Glutamatergic neuron (in vitro differentiated cells): ENCODE measurements at places on chromosomes 1 and 21.

GRCh38 chr1:216723274-216723780, at the start of gene ESRRG:
TSS of gene ESRRG (minus strand) at chr1:216723429. CDS start at chr1:216723299, 130 bp downstream.
- peak; percentile 84 for DNase-seq

GRCh38 chr1:153513666-153514065, 22.1 kb downstream of the S100A6 start:
- DNase-seq: no peak

GRCh38 chr1:87723193-87723592, 394.5 kb downstream of the LMO4 start:
- DNase-seq: no peak

DNA sequence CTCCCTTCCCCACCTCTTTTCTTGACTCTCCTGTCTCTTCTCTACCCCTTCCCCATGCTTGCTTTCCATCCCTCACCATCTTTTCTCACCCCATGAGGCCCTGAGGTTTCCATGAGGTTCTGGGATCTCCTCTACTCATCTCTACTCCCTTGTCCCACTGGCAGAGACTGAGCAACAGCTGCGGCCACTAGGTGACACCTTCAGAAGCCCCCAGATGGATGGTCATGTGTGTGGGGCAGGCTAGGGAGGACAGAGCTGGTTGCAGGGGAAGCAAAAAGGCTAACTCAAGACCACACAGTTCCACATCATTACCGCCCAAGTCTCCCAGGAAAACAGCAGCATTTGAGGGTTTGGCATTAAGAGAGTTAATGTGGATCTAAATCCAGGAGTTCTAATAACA, 45.0 kb downstream of the LRRN2 start:
- no peak for DNase-seq

DNA sequence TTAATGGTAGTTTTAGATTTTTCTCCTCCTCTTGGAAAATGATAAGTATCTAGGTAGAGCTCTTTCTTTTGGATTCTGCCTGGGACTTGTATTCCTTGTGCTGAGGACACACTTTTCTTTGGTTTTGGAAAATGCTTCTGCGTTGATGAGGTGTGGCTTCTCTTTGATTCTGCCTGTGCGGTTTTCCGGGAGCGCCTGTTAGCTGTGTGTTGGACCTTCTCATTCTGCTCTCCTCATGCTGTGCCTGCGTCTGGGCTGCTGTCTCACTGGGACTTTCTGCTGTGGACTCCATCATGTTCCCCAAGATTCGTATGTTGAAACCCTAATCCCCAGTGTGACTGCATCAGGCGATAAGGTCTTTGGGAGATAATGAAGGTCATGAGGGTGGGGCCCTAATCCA, 21.0 kb downstream of the C1orf174 start:
- DNase-seq: no peak

DNA sequence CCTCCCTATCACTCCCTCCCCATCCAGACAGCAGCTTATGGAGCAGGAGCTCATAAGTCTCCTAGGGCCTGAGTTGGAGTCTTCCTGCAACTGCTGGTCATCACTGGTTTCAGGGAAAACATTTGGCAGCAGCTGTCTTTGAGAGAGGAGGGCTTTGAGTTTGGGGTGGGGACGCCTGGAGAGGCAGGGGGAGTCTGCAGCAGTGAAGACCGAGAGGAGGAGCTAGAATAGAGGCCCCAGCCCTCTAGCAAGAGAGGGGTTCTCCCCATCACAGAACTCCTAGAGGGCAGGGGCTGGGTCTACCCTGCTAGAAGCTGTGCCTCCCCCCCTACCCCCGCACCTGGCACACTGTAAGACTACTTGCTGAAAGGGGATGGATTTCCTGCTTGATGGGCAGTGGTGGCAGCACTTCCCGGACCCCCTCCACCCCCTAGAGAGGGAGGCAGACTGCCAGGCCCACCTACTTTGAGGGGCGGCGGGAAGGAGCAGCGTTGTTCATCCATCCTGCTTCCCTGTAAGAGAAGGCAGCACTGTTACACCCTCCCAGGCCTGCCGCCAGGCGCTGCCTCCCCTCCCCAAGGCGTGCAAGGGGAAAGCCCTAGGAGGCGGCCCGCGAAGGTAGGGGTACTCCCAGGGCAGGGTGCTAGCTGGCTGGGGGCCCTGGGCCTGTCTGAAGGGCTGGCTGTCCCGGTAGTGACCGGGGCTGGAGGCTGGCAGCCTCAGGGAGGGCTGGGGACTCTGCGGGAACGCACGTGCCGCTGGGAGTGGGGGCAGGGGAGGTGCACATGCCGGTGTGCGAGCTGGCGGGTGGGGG, 50.4 kb downstream of the RAP1GAP start:
- no peak for DNase-seq

GRCh38 chr1:65429806-65430205, 9.3 kb downstream of the LEPR start:
- DNase-seq: no peak

DNA sequence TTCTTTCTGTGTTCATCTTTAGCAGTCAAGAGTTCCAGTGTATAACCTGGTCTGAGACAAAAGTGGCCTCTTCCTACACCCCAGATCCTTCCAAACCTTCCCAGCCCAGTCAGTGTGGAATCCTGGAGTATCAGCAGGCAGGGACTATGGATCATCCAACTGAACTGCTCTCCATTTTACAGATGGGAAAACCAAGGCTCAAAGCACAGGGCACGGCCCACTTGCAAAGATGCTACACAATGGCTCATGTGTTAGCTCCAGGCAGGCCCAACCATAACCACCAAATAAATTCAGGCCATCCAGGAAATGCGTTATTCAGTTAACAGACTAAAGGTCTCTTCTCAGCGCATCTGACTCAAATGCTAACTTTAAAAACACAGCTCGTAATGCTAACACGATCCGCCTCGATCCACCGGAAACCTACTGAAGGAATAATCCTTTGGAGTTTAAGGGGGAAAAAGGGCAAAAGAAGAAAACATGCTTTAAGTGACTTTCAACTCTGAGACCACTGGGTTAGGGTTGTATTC, 7.1 kb downstream of the GLIS1 start:
- DNase-seq: no peak

GRCh38 chr1:204623894-204624361, 61.6 kb downstream of the LRRN2 start:
- DNase-seq: peak; percentile 54

DNA sequence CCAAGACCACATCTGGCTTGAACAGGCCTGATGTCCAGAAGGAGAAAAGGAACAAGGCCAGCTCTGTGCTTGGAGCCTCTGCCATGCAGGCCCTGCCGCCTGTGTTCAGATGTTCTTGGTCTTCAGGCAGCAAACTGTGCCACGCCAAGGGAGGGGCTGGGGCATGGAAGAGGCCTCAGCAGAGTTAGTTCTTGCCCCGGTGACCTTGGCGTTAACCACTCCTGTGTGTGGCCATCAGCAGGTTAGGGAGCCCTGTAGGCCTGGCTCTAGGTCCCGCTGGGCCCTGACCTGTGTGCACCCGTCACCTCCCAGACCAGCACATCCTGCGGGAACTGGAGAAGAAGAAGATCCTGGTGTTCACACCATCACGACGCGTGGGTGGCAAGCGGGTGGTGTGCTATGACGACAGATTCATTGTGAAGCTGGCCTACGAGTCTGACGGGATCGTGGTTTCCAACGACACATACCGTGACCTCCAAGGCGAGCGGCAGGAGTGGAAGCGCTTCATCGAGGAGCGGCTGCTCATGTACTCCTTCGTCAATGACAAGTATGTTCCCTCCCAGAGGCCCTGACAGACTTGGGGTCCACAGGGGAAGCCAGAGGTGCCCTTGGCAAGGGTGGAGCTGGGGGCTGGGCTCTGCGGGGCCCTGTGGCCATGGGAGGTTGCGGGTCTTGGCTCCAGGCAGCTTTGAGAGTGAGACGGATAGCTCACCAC, 7.1 kb downstream of the ZC3H12A start:
- DNase-seq: no peak

- no peak for DNase-seq
Measured at GRCh38 chr1:73604211-73604610, 593.8 kb downstream of the LRRIQ3 start.

- no peak for DNase-seq
Measured at GRCh38 chr1:228207381-228207810, 448 bp upstream of the OBSCN start.

DNA sequence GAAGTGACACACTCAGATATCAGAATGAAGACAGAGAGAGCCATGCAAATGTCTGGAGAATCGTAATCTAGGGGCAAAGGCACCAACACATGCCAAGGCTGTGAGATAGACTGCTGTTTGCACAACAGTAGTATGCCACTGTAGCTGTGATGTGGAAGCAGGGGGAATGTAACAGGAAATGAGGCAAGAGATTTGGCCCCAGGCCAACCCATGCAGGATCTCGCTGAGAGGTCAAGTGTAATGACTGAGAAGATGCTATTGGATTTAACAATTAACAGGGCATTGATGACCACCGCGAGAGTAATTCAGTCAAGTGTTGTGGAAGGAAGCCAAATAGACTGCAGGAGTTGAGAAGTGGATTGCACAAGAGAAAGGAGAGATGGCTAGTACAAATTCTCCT, 107.3 kb upstream of the ST6GALNAC5 start:
- no peak for DNase-seq

DNA sequence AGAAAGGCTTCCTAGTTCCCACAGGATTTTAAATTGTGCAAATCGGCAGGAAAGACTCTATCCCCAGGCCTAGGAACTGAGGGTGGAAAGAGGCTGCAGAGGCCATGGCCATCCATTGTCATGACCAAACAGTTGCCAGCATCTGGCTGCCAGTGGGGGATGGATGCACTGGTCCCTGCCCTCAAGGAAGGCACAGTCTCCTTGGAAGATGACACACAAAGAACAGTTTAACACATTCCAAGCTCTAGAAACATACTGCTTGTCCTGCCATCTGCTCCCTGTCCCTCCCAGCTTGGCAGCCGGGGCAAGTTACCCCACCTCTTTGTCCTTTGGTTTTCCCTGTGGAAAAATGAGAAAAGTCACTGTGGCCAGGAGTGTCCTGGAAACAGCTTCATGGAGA, 83.2 kb downstream of the BCAR3 start:
- no peak for DNase-seq

DNA sequence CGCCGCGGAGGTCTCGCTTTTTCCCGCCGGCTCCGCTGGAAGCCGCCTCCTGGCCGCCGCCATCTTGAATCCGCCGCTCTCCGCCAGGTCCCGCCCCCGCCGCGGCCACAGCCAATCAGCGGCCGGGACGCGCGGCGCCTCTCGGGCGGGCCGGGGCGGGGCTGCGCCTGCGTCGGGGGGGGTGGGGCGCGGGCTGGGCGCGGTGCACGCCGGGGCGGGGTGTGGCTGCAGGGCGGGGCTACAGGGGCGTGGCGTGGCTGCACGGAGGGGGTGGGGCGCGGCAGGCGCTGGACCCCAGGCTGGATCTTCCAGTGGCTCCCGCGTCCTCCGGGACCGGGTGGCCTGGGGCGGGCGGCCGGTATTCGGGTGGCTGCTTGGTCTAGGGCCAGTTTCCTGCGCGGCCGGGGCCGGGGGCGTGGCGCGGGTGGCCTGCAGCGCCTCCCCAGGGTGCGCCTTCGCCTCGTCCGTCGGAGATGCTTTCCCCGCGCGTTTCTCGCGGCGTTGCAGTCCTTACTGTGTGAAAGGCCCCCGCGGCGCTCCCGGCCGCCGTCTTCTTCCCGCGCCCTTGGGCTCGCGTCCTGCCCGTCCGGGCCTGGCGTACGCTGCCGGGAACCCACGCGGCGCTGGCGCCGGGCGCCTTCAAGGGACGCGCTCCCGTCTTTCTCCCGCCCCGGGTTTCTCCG, 575 bp downstream of the PCNT start:
- DNase-seq: peak; percentile 95

GRCh38 chr21:45290948-45291612, 3.4 kb upstream of the POFUT2 start:
- no peak for DNase-seq

- no peak for DNase-seq
Measured at GRCh38 chr1:183505454-183506089, 33.3 kb downstream of the SMG7 start.

DNA sequence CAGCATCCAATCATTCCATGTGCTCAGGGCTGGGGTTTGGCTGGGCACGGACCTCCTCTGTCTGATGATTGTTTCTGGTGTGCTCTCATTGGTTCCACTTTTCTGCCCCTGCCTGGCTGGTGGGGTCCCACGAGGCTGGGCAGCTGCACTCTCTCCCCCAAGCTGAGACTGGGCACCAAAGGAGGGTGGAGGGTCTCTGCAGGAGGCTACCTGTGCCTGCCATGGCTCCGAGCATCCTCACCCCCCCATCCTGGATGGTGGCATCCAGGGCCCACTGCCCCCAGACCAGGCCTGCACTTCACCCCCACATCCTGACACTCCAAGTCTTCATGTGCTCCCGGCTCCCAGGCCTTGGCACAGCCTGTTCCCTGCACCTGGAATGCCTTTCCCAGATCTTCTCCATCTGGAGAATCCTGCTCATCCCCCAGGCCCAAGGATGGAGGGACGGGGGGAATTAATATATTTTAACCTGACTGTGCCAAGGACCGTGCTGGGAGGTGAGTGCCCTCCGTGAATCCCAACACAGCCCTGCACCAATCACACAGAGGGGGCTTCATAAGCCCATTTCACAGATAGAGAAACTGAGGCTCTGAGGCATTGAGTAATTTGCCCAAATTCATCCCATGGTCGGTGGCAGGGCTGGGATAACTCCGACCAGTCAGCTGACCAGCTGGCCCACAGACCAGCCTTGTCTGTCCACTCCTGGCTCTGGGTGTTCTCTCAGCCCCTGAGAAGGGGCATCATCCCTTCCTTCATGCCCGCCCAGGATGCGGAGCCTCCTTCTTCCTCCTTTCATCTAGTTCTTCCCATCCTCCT, 403.4 kb downstream of the MATN1 start:
- DNase-seq: no peak

DNA sequence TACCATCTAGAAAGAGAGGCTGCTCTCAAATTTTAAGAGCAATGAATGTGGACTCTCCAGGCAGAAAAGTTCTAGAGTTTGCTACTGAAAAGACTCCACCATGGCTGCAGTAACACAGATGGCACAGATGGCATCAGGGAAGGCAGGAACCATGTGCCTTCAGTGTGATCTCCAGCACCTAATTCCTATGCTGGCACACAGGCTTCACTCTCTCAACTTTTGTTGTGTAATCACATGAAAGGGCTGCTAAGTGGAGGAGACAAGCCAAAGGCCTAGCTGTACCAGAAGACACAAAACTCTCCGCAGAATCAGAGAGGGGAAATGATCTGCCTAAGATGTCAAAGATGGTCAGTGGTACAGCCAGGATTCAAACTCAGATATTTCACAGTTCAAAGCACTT, 31.1 kb downstream of the ERI3 start:
- DNase-seq: no peak

DNA sequence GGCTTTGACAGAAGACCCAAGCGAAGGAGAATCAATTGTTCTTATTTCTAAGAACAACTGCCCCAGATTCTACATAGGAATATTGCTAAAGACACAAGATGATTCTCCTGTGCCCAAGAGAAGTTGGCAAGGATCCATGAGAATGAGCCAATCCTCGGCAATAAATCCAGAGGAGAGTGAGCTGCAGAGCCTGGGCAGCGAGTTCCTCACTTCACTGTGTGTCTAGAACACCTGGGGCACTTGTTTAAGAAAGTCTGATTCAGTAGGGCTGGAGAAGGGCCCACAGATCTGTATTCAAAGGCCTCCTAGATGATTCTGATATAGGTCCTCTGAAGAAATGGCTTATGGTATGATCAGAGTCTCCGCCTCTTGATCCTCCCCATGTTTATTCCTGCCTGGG, 31.8 kb downstream of the GADD45A start:
- no peak for DNase-seq

- no peak for DNase-seq
Measured at GRCh38 chr1:190436615-190437014, 41.0 kb downstream of the BRINP3 start.

GRCh38 chr1:226526801-226527595, 21.6 kb upstream of the STUM start:
- DNase-seq: no peak
